Fibroblast of skin of scalp (primary cell): ENCODE measurements at places on chromosomes 3 and 15.

- peak; percentile 97 for DNase-seq
Measured at GRCh38 chr3:42025370-42026138, 63.7 kb upstream of the ULK4 start.

GRCh38 chr15:79089331-79089889, 1.2 kb downstream of the RASGRF1 start:
- DNase-seq: no peak

- DNase-seq: no peak
Measured at GRCh38 chr3:123728991-123729390, 144.1 kb upstream of the HACD2 start.

- no peak for DNase-seq
Measured at GRCh38 chr3:172128858-172129257, 89.5 kb downstream of the FNDC3B start.

DNA sequence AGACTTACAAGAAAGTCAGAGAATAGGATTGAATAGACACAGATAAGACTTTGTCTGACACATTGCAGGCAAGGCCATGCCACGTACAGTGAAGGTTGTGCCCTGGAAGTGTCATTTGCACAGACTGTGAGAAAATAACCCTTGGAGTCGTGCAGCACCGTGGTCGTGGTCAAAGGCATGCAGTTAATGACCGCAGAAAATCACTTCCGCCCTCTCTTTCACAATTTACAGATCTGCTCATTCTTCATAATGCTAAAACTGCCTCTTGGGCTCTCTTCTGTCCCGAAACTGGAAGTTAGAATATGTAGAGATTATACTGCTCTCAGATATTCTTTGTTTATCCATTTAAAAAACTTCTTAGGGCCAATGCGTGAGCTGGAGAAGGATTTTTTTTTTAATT, 73.2 kb upstream of the CTXND1 start:
- no peak for DNase-seq

DNA sequence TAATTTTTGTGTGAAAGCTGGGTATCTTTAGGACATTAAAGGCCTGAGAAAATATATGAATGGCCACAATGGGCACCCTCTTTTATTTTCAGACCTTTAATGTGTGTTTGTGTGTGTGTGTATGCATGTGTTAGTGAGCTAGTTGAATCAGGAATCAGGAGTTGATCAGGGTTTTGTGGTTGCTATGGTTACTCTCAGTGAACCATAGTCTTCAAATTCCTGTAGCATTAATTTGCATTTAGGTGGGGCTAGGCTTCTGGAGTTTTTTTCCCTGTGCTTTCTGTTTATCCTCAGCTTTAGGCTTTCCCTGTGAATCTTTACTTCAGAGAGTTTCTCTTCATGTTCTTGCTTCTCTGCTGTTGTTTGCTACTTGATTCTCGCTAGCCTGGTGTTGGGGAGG, 122.0 kb upstream of the ONECUT1 start:
- no peak for DNase-seq

GRCh38 chr3:94405258-94406035, 342.6 kb downstream of the NSUN3 start:
- DNase-seq: peak; percentile 57

- DNase-seq: peak; percentile 86
Measured at GRCh38 chr3:9715764-9716437, 12.3 kb downstream of the CPNE9 start.

DNA sequence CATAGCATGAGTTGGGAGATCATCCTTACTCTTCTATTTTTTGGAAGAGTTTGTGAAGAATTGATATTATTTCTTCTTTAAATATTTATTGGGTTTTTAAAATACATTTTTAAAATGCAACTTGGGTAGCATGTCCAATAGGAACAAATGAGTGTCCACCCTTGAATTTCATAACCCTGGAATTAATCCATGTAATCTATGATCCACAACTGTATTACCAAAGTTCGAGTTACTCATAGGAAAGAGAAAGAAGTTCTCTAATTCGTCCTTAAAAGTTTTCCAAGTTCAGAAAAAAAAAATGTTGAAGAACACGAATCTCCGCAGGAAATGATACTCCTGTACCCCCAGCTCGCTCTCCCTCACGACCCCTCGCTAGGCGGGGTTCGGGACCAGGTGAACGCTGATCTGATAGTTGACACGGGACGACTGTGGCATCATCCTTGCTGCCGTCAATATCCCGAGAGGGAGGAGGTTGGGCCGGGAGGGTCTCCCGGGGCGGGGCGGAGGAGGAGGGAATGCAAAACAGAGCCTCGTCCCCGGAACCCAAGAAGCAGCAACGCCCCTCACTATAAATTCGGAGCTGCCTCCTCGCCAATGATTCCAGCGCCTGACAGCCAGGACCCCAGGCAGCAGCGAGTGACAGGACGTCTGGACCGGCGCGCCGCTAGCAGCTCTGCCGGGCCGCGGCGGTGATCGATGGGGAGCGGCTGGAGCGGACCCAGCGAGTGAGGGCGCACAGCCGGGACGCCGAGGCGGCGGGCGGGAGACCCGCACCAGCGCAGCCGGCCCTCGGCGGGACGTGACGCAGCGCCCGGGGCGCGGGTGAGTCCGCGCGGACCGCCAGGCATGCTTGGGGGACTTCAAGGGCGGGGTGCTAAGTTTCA, at the start of gene AGTR1:
TSS of gene AGTR1 (plus strand) at position 598 of the 884 bp plus-strand sequence. CDS start 43,133 bp downstream, outside the sequence.
- DNase-seq: peak; percentile 95

DNA sequence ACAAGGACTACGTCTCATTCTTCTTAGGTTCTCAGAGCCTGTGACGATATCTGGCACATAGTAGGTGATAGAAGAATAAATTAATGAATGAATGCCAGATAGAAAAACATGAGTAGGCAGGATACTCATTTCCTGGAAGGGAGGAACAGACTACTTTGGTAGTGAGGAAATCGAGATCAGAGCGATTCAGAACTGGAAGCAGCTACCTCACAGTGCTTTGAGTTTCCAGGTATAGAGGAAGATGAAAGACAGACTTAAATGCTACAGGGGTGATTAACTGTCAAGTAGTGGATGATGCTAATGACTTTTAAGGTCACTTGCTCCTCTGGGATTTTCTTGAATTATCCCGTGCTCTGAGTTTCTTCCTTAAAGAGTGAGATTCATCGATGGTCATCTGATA, 951.5 kb upstream of the CFAP20DC start:
- no peak for DNase-seq

- no peak for DNase-seq
Measured at GRCh38 chr3:13537244-13537908, 11.5 kb upstream of the FBLN2 start.

GRCh38 chr15:75672646-75673425, 25.1 kb downstream of the SNX33 start:
- DNase-seq: peak; percentile 89

GRCh38 chr3:165491487-165491886, 295.3 kb upstream of the SLITRK3 start:
- DNase-seq: peak; percentile 1

GRCh38 chr3:17629400-17629799, 113.0 kb downstream of the TBC1D5 start:
- DNase-seq: no peak

DNA sequence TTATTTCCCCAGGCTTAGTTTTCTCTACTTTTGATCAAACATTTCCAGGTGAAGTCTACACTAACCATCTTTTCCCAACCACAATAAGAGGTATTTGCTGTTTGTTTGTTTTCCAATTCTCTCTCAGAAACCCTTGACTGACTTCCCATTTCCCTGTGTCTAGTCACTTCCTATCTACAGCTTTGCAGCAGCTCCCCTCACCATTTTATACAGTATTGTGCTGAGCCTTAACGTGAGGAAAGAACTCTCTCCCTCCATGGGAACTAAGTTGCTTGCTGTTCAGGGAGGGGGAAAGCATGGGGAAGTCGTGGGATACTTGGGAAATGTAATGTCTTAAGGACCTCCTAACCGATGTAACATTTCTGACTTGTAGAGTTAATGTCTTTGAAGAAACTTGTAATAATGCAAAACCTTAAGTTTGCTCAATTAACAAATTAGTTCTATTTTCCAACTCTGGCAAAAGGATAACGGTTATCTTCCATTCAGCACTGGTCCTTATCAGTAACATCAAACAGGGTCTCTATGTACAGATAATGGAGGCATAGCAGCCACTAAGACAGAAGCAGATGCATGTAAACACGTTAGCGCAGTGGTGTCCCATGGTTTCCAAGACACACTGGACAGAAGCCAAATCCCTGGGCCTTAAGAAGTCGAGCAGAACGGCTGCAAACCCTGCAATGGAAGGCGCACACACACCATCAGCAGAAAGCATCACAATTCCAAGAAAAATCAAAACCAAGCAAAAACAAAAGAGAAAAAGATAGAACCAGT, 39.7 kb downstream of the NPTN start:
- no peak for DNase-seq

- DNase-seq: peak; percentile 57
Measured at GRCh38 chr3:57559526-57559925, 3.5 kb downstream of the PDE12 start.

- DNase-seq: no peak
Measured at GRCh38 chr15:48479751-48480150, 148.5 kb downstream of the DUT start.

GRCh38 chr15:77864211-77865105, 213.1 kb downstream of the TBC1D2B start:
- DNase-seq: no peak

DNA sequence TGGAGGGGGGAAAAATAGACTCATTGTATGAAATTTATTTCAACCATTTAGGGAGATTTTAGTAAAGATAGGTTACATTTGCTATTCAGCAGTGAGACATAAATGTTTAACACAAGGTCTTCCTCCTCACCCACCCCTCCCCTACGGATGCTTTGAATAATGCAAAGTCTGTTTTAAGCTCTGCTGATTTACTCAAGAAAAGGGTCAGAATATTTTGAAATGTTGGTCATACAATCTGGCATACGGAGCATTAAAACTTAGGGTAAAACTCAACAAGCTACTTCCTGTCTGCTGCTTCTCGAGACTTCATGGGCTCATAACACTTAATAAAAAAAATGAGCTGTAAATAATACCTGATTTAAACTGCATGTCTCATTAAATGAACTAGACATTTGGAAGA, 156.3 kb downstream of the WNT5A start:
- peak; percentile 49 for DNase-seq

DNA sequence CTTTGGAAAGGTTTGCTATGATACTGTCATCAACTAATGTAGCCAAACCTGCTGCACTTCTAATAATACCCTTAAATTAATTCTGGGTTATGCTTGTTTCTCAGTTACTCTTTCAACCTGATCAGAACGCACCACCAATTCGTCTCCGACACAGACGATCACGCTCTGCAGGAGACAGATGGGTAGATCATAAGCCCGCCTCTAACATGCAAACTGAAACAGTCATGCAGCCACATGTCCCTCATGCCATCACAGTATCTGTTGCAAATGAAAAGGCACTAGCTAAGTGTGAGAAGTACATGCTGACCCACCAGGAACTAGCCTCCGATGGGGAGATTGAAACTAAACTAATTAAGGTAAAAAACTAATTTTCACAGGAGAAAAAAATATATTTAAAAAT, 7.9 kb upstream of the RPLP1 start:
- DNase-seq: no peak

- no peak for DNase-seq
Measured at GRCh38 chr3:155658671-155659261, 86.1 kb downstream of the PLCH1 start.

GRCh38 chr3:33131331-33132018, 17.7 kb downstream of the CRTAP start:
- DNase-seq: peak; percentile 71

- peak; percentile 51 for DNase-seq
Measured at GRCh38 chr3:160098261-160098908, 109.8 kb downstream of the IL12A start.

DNA sequence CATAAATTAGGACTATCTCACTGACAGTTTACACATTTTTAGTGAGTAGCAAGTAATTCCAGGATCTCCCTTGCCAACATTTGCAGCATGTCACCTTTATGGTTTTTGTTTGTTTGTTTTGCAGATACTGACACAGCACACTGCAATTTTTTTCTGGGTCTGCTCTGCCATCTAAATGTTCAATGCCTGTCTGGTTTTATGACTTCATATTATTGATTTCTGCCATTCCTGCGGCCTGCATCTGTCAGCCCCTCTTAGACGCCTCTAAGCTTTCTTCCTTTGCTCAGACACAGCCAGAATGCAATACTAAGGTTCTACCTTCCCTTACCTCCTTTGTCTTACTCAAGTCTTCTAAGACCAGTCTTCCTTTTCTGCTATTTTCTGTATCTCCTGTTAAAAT, 321.2 kb upstream of the AZI2 start:
- no peak for DNase-seq

DNA sequence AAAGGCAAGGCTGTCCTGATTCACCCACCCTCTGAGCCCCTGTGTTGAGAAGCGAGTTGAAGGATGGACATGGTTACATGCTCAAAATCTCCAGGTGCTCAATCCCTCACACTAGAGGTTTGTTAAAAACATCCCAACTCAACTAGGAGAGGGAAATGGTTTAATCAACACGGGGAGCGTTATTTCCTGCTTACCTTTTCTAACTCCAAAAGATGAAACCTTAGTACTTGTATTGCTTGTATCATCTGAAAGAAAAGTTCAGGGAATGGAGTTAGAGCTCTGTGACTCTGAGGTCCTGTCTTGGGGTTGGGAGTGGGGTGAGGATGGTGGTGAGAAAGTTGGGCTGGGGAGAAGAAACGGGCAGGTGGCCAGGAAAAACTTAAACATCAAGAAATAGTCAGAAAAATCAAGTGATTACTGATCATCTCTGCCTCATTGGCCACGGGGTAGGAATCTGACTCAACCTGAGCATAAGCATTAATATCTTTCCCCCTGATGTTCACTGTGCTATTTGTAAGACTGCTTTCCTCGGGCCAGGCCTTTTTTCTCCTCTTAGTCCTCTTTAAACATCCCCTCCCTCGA, 5.9 kb downstream of the MEIS2 start:
- peak; percentile 21 for DNase-seq

DNA sequence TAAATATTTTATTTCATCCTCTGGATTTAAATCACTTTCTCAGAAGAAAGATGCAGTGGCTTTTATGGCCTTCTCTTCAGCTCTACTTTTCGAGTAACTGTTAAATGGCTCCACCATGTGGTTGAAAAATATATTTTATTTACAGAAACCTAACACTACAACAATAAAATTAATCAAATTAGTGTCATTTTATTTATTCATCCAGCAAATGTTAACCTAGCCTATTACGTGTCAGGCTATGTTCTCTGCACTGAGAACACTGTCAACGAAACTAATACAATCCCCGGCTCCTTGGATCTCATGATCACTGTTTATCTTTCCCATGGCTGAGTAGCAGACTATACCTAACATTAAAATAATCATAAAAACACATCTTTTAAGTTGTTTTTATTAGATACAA, 148.0 kb upstream of the OSTN start:
- peak; percentile 18 for DNase-seq

- DNase-seq: no peak
Measured at GRCh38 chr15:101522091-101522490, 32.6 kb upstream of the PCSK6 start.

DNA sequence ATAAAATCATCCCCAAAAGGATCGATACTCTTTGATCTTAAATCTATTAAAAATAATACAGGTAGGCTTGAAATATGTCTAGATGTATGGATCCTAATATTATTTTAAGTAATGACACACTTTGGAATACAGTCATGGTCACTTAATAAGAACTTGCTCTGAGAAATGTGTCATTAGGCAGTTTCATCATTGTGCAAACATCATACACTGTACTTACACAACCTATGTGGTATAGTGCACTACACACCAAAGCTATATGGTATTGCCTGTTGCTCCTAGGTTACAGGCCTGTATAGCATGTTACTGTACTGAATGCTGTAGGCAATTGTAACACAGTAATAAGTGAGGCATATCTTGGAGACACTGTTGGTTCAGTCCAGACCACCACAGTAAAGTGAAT, 307.1 kb downstream of the RAP2B start:
- no peak for DNase-seq

GRCh38 chr3:11530153-11530721, 113.5 kb downstream of the VGLL4 start:
- peak; percentile 99 for DNase-seq

GRCh38 chr3:194870394-194871110, 184.9 kb downstream of the FAM43A start:
- no peak for DNase-seq
